Calu3 (cell line): ENCODE measurements at places on chromosomes 12 and 14.

DNA sequence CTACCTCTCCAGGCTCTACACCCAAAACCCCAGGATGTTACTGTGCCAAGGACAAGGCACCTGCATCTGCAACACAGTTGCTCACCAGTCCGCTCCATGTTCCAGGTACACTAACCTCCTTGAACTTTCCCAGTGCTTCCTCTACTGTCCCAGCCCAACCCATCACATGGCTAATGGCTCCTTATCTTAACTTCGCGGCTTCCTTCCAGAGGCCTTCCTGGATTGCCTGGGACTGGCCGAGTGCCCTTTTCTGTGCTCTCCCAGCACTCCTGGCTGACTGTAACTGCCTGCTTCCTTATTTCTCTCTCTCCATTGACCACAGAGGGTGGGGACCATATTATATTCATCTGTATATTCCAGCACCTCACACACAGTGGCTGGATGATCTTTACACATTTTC, 20.9 kb downstream of the POMT2 start:
- DNase-seq: no peak

- no peak for DNase-seq
These were observed 37.7 kb upstream of the DNM1L start for GRCh38 chr12:32641287-32641901.

DNA sequence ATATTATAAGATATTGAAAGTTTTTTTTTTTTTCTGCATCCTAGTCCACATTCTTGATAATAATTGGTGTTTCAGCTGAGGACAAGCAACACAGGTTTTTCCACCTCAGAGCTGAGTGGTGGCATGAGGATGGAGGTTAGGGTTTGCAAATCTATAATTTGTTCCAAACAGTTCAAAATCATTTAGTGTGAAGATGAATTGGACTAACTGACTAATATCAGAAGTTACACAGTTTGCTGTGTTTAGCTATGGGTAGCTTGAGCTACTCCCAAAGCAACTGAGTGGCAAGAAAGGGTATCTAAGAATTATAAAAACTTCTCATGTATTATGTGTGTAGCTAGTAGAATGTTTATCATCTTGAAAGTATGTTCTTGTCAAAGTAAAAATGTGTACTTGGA, 17.1 kb downstream of the EID3 start:
- no peak for DNase-seq

DNA sequence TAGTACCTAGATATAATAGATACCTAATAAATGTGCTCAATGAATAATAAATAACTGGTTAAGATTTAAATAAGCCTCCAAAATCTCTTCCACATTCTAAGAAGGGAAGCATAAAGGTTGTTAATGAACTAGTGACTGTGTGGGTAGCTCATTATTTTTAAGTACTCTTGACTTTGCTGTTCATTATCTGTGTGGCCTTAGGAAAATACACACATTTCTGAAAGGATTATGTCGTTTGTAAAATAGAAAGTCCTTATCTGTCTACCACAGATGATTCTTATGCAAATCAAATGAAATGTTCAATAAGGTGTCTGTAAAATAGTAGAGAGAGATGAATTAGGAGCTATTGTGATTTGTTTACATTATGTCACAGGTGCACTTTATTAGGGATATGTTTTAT, 119.5 kb downstream of the LRRK2 start:
- DNase-seq: no peak

GRCh38 chr12:99157946-99158345, 489.6 kb upstream of the GARIN6 start:
- no peak for DNase-seq

DNA sequence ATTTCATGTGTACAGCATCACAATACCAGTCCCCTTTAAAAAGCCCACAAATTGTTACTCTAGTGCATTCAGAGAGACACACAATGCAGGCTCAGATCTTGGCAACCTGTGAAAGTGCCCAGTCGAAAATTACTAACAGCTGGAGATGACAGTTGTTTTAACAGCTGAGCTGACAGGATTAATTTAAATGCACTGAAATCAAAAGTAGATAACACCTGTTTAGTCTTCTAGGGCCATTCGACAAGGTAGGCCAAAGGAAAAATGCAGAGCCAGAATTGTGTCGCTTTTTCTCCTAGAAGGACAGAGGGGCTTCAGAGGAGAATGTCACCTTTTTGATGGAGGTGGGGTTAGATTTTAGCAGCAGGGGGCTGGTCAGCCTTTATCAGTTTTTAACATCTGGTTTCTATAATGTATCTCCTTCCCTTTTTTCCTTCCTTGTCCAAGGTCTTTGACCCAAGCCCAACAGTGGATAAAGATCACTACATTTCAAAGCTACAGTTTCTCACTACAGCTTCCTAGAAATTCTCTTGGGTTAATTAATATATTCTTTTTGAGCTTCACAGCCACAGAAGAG, 139.1 kb downstream of the SOX5 start:
- DNase-seq: no peak

DNA sequence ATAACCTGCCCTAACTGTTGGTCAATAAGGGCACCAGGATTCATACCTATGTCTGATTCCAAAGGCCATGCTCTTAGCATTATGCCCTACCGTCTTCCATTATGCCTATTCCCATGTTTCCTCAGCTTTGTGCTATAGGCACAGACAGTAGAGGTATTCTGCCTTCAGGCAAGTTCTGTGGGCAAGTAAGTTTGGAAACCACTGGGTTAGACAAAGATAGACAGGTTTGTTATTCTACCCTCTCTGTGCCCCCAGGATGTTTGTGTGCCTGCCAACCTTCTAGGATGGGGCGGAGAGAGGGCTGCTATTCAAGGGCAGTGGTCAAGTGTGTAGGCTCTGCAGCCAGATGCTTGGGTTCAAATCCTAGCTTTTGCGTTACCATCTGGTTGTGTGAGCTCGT, 4.6 kb downstream of the RAPGEF3 start:
- no peak for DNase-seq

GRCh38 chr12:4813741-4814140, 93.5 kb downstream of the GALNT8 start:
- no peak for DNase-seq

DNA sequence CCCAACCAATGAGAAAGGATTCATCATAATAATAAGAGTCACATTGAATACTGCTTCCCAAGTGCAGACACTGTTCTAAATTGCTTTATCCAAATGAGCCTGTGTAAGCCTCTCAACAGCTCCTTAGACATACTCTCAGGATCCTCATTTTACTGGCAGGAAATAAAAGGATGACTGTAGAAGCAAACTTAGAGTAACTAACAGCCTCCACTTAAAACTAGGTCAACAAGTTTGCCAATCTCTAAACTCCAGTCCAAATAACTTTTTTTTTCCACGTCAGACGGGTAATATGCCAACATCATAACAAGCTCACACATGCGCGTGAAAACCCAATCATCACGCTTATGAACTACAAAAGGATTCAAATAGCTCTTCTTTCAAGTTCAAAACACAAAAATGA, 15.3 kb upstream of the DPF3 start:
- no peak for DNase-seq

- DNase-seq: no peak
These were observed 35.2 kb upstream of the TXNRD1 start for GRCh38 chr12:104180374-104180773.

GRCh38 chr12:63809566-63809965, 29.9 kb downstream of the RXYLT1 start:
- no peak for DNase-seq

GRCh38 chr12:68189821-68190242, 30.3 kb upstream of the IFNG start:
- no peak for DNase-seq

DNA sequence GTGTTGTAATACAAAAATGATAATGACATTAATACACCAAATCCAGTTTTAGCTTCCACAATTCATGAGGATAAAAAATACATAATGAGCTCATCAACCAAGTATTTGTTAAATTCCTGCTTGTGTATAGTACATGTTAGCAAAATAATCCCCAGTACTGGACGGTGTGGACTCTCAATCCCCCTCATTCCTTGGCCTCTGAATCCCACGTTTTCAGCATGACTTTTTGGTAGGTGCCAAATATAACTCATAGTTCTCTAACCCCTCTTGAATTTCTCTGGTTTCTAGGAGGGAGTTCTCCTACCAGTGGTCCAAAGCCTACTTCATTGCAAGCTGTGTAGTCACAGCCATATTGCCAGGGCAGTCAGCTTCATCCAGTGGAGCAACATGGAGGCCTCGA, 41.4 kb upstream of the EPS8 start:
- no peak for DNase-seq

GRCh38 chr12:22048351-22049041, 2.5 kb downstream of the CMAS start:
- DNase-seq: no peak

DNA sequence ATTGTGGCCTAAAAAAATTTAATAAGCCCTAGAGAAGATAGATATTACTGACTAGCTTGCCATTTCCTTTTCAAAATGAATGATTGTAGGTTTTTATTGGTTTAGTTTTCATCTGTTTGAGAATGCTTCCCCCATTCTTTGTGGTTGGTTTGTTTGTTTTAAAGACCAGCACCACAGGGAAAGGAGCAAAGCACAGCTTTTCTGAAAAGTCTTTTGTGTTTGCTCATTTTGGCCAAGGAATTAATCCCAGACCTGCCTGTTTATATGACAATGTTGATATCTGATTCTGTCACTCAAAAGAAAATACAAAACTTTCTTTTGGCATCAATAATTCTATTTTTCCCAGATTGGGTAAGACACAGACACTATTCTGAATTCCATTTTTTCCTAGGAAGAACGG, 312.5 kb upstream of the FLRT2 start:
- no peak for DNase-seq

- DNase-seq: no peak
These were observed 93.6 kb downstream of the TTC7B start for GRCh38 chr14:90722590-90722989.

DNA sequence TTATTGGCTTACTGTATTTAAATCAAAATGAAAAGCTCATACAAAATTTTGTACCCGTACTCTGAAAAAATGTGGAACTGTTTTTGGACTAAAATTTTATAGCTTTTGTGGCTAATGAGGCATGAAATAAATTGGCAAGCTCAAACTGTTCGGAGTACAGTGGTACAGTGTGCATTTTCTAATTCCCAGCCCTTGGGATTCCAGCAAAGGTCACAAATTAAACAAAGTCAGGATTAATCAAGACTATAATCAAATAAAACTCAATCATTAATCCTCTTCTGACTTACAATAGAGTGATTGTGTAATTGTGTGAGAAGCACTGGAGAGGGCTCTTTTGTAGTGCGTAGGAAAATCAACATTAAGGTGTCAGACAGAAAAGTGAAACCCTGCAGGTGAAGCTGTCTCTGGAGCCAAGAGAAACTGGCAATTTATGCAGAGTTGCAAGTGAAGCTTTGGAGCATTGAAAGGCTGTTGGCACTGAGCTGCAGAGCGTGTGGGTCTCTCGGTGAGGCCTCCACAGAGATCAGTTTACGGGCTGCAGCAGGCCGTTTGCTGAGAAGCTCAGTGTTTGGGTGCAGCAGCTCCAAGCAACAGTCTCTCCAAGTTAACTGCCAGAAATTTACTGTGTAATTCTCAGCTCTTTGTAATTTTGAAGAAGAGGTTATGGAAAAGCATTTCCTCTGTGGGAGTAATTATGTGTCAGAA, 275.9 kb downstream of the FBXL14 start:
- peak; percentile 41 for DNase-seq

DNA sequence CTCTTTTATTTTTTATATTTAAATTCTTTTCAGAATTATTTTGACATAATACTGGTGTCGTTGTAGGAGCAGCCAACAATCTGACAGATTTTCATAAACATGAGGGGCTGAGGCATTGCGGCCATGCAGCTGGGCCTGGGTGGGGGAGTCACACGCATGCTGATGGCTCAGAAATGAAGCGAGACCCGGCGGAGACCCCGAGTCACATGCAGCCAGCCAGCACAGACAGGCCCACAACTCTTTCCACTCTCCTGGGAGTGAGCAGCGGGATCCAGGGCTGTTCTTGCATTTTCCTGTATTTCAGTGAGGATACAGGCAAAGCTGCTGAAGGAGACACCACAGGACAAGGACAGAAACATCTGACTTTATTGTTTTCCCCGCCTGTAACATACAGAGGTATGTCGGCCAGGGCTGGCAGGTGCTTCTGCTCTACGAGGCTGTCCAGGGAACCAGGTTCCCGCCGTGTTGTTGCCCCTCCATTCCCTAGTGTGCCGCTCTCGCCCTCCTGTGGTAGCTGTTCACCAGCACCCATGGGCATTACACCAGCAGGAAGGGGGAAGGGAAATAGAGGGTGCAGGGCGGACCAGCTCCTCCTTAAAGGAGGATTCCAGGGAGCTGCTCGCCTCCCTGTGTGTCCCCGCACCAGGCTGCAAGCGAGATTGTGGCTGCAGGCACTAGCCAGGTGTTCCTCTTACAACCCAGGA, 30.5 kb downstream of the FZD10 start:
- no peak for DNase-seq

- DNase-seq: no peak
These were observed 32.7 kb upstream of the GLIPR1 start for GRCh38 chr12:75447691-75448393.

- no peak for DNase-seq
These were observed 86.2 kb downstream of the IGF1 start for GRCh38 chr12:102394200-102394599.

- DNase-seq: peak; percentile 37
These were observed 8.5 kb upstream of the CFL2 start for GRCh38 chr14:34722723-34723545.

DNA sequence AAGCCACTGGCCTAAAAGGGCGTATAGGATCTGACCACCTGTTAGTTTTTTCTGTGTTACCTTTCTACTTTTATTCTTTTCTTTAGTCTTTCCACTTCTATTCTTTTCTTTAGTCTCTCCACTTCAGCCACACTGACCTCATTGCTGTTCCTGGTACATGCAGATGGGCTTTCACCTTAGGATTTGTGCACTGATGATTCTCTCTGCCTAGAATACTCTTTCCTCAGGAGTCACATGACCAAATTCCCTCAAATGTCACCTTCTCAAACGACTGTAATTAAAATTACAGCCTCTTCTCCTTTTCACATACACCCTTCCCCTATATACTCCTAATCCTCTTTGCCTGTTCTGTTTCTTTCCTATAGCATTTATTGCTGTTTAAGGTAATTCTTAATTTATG, 36.0 kb downstream of the GPHN start:
- DNase-seq: no peak

GRCh38 chr14:63276016-63276415, 42.7 kb downstream of the GPHB5 start:
- DNase-seq: no peak

GRCh38 chr12:64270411-64270810, 48.3 kb upstream of the KICS2 start:
- no peak for DNase-seq

DNA sequence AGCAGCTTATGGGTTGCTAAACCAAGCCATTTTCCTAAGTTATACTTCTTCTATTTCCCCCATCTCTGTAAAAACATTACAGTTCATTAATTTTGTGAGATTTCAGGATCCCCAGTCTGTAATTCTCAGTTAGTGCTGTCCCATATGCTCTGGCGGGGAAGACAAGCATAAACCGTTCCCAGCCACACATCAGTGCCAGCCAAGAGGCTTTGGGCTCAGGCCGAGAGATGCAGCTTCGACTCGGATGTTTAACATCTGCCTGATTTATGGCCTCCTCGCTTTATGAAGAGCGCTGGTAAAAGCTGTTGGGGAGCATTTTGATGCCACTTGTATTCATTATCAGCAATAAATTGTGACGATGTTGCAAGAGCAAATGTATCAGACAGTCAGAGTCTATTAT, 349.1 kb upstream of the CCDC196 start:
- DNase-seq: no peak

- DNase-seq: peak; percentile 8
These were observed 990 bp downstream of the FERMT2 start for GRCh38 chr14:52949711-52950409.

- no peak for DNase-seq
These were observed 556 bp downstream of the GPRC5A start for GRCh38 chr12:12891881-12892355.

- no peak for DNase-seq
These were observed 71.3 kb downstream of the DERA start for GRCh38 chr12:15982471-15982870.
